ENCODE measurements at places on chromosomes 13 and 19.

DNA sequence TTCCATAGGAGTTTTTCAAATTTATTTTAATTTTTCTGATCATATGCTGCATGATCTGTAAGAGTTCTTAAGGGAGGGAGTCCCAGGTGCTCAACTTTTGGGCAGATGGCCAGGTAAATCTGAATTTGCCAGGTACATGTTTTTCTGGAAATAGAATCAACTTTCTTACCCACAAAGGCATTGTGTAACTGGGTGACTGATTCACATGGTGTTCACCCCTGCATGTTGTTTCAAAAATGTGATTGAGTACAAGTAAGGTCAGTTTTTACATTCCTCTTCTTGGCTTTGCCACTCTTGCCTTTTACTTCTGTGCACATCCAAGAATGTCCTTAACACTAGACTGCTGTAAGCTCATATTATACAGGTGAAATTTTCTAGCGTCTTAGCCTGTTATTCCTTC is 30.4 kb downstream of the RB1 start:
- no peak for DNase-seq

GRCh38 chr19:18284712-18285360 is 3.4 kb upstream of the JUND start:
- no peak for DNase-seq

DNA sequence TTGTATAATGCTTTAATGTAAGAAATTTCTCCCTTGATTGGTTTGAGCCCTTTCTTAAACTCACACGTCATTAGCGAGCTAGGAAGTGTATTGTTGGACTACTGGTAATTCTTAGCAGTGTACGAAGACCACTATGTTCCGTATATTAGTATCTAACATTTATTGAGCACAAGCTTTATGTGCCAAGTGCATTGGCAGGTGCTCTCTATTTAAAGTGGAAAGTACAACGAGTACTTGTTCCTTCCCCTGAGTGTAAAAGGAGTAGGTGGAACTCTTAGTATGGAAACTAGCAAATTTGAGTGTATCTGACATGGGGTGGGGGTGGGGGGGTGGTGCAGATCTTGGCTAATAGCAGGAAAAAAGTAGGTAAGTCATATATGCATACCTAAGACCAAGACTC is 594.7 kb downstream of the FGF9 start:
- DNase-seq: no peak

DNA sequence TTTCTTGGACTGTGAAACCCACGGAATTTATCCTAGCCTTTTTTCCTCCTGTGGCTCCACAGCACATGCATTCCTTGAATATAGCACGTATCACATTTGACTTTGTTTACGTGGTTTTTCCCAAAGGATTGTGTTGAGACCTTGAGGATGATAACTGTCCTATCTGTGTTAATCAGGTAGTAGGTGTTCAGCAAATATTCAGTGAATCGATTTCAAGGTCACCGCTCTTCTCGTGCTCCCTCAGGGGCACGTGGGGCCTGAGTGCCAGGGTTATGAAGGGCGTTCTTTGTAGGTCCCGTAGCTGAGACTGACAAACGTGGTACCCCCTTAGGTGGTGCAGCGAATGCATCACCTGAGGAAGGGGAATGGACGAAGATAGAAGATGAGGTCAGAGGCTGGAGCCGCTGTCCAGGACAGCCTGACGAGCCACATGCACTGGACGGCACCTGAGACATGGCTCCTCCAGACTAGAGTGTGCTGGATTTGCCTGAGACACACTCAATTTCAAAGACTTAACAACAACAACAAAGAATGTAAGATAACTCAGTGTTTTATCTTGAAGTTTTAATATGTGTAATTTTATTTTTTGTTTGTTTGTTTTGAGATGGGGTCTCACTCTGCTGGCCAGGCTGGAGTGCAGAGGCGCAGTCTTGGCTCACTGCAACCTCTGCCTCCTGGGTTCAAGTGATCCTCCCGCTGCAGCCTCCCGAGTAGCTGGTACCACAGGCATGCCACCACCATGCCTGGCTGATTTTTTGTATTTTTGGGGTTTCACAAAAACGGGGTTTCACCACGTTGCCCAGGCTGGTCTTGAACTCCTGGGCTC is 131.2 kb upstream of the RNF113B start:
- no peak for DNase-seq

GRCh38 chr19:38388349-38389100 is at the start of gene SPRED3:
SPRED3 (plus strand) TSS chr19:38388697; CDS start chr19:38390303, 1,606 bp downstream.
- DNase-seq: no peak

DNA sequence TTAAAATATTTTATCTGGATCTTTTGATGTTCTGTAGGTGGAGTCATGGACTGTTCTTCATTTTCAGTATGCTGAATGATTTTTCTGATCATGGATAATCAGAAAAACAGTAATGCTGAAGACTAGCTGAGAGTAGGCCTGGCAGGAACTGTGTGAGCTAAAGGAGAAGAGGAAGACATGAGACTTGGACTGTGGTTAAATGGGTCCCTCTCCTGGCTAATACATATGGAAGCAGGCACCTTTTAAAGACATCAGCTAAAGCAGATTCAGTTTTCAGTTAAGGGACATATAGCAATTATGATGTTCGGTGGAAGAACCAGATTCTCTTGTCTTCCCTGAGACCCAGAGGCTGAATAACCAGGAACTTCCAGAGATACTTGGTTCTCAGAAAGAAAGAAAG is 169.4 kb downstream of the OLFM4 start:
- DNase-seq: no peak

- no peak for DNase-seq
Observed at GRCh38 chr19:14091813-14092462, 1.4 kb upstream of the SAMD1 start.

GRCh38 chr13:24053519-24054251 is 106.8 kb upstream of the SPATA13 start:
- DNase-seq: peak; percentile 18

DNA sequence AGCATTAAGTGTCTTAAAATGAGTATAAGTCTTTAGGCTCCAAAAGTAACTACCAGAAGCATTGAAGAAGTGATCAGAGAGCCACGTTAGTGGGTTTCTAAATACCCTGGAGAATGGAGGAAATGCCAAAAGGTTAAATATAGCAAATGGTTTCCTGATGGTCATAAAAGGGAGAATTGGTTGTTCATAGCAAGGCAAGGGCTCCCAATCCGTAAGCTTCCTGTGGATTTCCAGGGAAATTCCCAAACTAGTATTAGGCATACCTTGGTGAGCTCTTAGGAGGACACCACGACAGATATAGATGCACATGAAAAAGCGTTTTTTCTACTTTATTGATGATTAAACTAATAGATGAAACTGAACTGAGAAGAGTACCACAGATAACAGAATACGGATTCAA is 410.9 kb downstream of the FOXO1 start:
- no peak for DNase-seq

DNA sequence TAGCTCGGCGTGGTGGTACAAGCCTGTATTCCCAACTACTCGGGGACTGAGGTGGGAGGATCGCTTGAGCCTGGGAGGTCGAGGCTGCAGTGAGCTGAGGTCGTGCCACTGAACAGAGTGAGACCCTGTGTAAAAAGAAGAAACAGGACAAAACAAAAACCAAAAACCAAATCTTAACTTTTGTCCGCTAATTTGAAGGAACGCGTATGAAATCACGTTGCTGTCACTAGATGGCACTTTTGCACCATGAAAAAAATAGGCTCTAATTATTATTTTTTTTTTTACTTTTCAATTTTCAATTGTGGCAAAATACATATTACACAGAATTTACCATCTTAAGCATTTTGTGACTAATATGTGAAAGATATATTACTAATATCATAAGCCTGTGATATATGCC is 17.6 kb upstream of the ZNF835 start:
- DNase-seq: no peak

DNA sequence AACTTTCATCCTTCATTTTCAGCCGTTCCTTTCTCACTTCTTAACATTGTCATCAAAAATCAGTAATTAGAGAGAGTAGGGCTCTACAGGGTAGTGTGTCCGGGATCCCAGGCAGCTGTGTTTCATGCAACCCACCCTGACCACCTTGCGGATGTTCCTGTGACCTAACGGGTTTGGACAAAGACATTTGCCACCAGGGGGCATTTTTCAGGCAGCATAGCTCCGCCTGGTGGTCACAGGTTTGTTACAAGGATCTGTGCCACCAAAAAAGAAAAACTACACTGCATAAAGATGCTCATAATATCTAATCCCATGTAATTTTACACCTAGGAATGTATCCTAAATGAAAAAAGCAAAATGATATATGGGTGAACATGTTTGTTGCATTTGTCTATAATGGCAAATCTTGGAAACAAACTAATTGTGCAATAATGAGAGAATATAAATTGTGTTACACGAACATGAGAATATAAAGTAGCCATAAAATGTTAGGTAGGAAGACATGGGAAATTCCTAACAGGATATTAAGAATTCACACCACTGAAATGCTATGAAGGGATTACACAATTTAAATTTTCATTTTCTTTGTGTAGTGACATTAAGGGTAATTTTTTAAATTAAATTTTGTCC is 123.0 kb downstream of the SLC7A1 start:
- DNase-seq: no peak

- DNase-seq: no peak
Observed at GRCh38 chr13:33316890-33317289, 31.3 kb upstream of the STARD13 start.

GRCh38 chr13:93254775-93255174 is 28.2 kb downstream of the GPC6 start:
- no peak for DNase-seq

DNA sequence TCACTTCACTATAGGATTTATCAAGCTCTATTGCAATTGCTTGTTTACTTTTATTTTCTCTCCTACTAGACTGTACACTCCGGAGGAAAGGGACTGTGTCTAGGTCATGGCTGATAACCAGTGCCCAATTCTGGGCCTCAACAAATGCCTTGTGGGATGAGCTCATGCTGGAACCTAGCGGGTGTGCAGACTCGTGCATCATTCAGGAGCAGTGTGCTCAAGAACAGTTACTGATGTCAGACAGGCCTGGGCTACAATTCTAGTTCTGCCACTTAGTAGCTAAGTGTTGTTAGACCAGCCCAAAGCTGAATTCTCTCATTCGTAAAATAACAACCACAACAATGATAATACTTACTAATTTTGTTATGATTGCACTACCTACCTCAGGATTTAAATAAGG is 95.4 kb downstream of the CYSLTR2 start:
- DNase-seq: no peak

DNA sequence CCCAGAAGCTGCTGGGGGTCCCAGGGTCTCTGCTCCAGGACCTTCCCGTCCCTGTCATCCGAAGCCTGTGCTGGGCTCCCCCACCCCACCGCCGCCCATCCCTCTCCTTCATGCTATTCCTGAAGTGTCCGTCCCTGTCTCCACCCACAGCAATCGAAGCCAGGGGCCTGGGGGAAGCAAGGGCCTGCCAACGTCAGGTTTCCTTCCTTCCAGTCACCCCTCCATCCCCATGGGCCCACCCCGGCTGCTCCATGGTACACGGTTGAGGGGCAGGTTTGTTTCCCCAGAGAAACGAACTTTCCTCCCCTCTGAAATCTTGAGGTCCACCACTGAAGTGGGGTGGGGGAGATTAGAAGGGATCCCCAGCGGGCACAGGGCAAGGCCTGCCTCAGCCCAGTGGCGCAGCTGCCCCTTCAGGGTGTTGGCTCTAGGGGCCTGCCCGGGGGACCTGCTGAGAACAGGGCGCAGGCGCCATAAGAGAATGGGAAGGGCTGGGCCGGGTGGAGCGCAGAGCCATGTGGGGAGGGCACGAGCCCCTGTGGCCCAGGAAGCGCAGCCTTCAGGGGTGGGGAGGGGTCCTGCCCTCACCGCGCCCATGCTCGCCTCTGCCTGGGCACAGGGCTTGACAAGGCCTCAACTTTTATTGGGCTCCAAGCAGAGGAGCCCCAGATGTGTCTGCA is 16.1 kb downstream of the CEBPG start:
- no peak for DNase-seq

DNA sequence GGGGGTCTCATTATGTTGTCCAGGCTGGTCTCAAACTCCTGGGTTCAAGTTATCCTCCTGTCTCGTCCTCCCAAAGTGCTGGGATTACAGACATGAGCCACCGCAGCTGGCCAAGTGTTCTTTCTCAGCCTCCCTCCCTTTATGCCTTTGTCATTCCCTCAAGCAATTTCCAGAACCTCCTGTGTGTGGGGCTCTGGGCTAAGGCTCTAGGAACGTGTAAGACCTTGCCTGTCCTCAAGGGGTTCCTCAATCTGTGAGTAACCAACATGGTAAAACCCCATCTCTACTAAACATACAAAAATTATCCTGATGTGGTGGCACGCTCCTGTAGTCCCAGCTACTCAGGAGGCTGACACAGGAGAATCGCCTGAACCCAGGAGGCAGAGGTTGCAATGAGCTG is 15.5 kb upstream of the SPACA4 start:
- DNase-seq: no peak

GRCh38 chr13:74444161-74444571 is 310.0 kb upstream of the KLF12 start:
- no peak for DNase-seq

DNA sequence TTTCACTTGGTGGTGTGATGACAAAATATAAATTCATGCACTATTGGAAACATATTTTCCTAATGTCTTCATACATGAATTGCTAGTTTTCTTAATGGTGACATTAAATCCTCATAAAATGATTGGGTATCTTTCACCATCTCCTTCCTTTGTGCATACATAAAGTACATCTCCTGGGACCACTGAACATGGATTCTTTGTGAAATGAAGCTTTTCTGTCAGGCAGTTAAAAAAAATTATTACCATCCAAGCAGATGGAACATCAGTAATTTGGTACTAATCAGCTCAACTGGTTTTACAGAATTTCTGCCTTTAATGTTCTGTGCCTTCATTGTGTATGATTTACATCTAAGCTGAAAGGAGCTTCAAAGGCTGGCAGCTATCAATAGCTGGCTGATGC is 891.7 kb upstream of the SLC10A2 start:
- DNase-seq: no peak

DNA sequence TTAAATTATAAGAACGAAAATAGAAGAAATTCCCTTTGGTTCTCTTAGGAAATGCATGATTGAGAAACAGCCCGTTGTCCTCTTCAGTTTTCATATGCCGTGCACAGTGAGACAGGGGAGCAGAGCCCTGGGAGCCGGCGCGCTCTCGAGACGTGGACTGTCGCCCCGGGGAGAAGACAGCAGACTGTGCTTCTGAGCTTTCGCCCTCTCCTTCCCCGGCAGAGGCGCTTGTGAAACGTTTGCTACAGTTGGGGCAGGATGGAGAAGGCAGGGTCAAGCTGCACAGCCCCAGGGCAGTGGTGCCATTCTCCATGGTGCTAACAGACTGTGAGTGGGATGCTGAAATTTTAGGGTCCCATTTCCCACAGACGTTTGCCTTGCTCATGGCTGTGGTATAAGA is 192.2 kb upstream of the KL start:
- DNase-seq: no peak

Data from stimulated activated CD8-positive, alpha-beta memory T cell treated with anti-CD3 and anti-CD28 coated beads, Interleukin-7, amount 100 ng/mL, for 1 hour (primary cell).